Tibial nerve (tissue), 4 donors: ENCODE measurements at places on chromosomes 4 and X. TPM values are rescaled to one million over a fixed set of nuclear protein-coding genes. Genes with fewer than 3 reads are reported as not detected.

GRCh38 chrX:21657318-21658151, 595 bp downstream of the KLHL34 start:
- DNase-seq = no peak

HAUS7 gene
- total RNA-seq = 30.1 TPM

DNA sequence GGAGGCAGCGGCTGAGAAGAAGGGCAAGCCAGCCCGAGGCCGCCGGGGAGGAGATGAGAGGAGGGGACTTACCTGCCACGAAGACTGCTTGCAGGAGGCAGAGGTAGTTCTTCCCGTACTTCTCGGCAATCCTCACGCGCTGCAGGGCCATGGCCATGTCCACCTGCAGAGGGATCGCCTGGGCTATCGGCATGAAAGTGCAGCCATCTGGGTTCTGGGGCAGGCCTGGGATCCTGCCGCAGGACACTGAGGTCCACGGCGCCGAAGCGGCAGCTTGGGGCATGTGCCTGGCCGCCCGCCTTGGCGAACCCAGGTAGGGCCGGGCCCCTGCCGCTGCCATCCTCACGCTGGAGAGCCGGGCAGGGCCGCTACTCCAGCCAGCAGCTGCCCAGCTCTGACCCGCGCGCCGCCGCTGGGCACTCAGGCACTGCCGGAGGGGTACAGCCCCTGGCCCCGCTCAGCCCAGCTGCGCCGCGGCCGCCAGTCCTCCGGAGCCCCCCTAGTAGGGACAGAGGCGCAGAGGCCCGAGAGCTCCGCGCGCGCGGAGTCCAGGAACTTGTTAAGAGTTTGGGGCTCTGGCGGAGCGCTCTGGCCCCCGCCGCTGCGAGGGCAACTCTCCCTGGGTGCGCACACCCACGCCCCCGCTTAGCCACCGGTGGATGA, 16.0 kb downstream of the MCF2 start:
- DNase-seq = no peak

GPR50 gene
- total RNA-seq = not detected

- DNase-seq = no peak
Measured at GRCh38 chr4:6991249-6991648, 51.9 kb upstream of the TADA2B start.

ABCD1 gene
- 13.0 TPM for total RNA-seq

UNC5C gene
- 5.0 TPM for total RNA-seq

DNA sequence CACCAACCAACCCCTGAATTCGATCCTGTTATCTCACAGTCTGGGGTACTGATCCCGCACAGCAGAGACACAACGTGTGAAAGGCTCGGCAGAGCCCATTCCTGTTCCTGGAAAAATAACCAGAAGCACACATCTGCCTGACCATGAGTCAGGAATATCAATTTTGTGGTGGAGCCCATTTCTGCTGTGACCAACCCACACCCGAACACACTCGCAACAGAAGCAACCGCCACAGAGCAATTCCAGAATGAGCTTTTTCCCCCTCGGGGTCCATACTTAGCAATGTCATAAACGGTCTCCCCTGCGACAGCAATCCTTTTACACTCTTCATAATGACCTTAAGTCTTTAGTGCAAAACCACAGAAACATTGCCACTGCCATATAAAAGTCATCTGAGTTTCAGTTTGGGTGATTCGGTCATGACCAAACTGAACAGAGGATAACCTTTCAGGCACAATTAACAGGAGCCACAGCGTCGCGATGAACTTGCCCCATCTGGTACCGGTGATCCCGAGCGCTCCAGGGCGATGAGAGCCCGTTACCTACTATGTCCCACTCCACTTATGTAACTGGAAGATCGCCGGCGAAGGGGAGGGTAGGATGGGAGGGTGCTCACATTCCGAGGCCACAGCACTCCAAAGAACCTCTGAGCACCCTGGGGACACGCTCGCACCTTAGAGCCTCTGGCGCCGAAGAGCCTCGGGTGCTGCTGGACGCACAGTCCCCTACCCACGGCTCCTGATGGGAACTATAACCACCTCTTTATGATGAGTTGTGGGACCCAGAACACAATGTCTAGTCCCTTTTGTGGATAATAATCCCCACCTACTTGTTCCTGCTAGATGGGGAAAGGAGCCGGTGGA, 1.1 kb downstream of the MECP2 start:
- no peak for DNase-seq

F9 gene
- not detected for total RNA-seq

ADGRG2 gene
- total RNA-seq = 23.0 TPM

GRCh38 chr4:174789657-174790056, 39.4 kb downstream of the GLRA3 start:
- no peak for DNase-seq

DNA sequence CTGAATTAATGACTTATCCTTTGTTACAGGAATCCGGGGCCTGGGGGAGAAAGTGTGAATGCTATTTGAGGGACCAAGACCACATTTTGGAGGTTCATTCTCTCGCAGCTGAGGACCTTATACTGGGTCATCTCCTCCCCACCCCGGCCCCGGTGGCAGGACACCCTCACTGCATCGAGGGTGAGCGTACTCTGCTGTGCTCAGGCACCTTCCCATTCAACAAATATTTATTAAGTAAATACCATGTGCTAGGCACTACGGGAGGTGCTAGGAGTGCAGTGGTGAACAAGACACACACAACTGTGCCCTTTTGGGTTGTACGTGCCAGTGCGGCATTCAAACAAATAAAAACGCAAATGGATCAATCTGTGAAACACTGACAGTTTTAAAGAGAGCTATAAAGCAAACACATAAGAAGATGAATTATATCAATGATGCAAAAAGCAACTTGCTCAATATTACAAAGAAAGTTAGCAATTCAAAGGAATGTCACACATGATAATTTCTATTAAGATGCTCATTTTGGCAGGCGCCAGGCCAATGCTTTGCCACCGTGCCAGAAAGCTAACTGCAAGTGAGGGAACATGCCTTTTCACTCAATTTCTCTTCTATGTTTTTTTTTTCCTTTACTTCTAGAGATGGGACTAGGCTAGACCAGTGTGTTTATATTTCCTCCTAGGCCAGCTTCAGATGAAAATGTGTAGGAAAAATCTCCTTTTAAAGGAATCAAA, 24.6 kb downstream of the ADGRG2 start:
- no peak for DNase-seq

MAGED4 gene
- total RNA-seq = 3.9 TPM

DNA sequence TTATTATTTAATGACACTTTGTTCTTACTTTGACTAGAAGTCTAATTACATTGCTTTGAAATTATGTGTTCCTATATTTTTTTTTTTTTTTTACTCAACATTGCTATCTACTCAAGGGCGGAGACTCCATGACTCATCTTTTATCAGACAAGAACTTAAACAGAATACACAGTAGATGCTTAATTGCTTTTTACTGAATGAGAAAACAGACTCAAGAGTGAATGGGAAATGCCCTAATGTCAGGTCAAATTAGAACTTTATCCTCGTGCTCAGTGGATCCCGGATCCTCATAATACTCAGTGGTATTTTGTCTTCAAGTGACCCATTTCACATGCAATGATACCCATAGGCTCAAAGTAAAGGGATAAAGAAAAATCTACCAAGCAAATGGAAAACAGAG, 954.5 kb upstream of the IGFBP7 start:
- no peak for DNase-seq

- DNase-seq = no peak
Measured at GRCh38 chr4:37541956-37542355, 144.2 kb downstream of the RELL1 start.

GRCh38 chr4:41939016-41939626, 3.9 kb downstream of the TMEM33 start:
- DNase-seq = no peak
